ENCODE measurements at places on chromosomes 16 and 17.

- no peak for DNase-seq
Observed at GRCh38 chr16:22053921-22054341, 38.4 kb upstream of the VWA3A start.

DNA sequence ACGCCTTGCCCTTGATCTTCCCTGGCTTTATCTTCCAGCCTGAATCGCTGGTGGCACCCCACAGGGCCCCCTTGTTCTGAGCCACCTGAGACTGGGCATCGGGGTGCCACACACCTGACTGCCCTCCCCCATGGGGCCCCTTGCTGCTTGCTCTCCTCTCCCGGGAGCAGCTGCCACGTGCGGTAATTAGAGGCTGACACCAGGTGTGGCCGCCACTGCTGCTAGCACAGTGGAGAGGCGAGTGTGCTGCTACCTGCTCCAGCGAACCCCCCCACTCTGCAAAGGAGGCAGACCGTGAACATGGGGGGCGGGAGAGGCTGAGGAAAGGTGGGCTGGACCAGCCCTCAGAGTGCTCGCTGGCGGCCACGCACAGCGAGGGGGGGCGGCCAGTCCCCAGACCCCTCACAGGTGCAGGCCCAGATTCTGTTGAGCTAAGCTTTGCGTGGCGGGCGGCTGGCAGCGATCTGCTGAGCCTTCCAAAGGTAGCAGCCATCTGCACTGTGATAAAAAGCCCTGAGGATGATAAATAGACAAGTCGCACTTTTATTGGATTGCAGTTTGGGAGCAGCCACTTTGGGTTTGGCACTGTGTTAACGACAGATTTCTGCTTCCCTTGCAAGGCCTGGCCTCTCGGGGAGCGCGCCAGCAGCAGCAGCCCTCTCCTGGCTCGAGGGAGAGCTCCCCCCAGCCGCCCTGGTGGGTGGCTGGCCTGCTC lies 167.9 kb upstream of the GSE1 start:
- no peak for DNase-seq

- no peak for DNase-seq
Observed at GRCh38 chr17:66230922-66231591, 1.8 kb upstream of the APOH start.

DNA sequence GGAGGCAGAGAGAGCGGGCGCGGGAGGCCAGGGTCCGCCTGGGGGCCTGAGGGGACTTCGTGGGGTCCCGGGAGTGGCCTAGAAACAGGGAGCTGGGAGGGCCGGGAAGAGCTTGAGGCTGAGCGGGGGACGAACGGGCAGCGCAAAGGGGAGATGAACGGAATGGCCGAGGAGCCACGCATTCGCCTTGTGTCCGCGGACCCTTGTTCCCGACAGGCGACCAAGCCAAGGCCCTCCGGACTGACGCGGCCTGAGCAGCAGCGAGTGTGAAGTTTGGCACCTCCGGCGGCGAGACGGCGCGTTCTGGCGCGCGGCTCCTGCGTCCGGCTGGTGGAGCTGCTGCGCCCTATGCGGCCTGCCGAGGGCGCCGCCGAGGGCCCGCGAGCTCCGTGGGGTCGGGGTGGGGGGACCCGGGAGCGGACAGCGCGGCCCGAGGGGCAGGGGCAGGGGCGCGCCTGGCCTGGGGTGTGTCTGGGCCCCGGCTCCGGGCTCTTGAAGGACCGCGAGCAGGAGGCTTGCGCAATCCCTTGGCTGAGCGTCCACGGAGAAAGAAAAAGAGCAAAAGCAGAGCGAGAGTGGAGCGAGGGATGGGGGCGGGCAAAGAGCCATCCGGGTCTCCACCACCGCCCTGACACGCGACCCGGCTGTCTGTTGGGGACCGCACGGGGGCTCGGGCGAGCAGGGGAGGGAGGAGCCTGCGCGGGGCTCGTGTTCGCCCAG lies 1.2 kb upstream of the CBX4 start:
- DNase-seq: no peak

DNA sequence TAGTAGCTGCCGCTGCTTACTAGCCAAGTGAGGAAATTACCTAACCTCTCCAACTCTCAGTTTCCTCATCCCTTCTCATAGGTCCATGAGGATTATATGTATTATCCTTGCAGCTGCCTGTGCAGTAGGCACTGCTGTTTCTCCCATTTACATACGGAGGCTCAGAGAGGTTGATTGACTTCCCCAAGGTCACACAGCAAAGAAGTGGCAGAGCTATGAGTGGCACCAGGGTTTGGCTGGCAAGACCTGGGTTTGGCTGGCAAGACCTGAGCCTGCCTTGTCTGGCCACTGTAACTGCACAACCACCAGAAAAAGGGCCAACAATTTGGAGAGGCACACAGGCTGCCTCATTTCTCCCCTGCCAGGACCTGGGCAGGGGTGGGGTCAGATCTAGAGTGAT lies 2.5 kb upstream of the NDRG4 start:
- no peak for DNase-seq

GRCh38 chr16:2324296-2324859 lies 16.1 kb downstream of the ABCA3 start:
- no peak for DNase-seq

DNA sequence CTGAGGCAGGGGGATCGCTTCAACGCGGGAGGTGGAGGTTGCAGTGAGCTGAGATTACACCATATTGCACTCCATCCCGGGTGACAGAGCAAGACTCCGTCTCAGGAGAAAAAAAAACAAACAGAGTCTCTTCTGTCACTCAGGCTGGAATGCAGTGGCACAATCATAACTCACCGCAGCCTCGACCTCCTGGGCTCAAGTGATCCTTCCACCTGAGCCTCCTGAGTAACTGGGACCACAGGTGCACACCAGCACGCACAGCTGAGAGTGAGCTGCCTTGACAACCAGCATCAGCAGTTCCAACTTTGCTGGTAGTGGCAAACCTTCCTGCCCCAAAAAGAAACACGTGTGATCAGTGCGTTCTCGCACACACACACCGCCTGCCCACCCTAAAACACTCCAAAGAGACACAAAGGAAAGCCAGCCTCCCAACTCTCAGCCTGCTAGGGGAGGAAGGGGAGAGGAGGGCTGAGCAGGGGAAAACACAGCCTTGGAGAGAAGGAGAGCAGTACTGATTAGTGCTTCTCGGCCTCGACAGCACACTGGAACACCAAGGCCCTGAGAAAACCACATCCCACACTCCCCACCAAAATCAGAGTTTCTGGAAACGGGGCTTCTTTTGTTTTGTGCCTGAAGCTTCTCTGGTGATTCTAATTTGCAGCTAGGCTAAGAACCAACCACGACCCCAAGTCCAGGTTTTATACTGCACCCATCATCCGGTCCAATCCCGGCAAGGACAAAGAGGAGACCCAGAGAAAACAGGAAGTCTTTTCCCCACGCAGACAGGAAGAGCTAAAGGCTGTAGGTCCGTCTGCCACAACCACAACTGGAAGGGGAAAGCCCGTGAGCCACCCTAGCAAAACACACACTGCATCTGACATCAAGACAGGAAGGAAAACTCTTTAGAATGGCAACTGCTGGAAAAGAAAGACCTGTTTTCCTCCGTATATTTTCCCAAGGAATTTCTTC lies 28.8 kb downstream of the ZCCHC14 start:
- DNase-seq: no peak

DNA sequence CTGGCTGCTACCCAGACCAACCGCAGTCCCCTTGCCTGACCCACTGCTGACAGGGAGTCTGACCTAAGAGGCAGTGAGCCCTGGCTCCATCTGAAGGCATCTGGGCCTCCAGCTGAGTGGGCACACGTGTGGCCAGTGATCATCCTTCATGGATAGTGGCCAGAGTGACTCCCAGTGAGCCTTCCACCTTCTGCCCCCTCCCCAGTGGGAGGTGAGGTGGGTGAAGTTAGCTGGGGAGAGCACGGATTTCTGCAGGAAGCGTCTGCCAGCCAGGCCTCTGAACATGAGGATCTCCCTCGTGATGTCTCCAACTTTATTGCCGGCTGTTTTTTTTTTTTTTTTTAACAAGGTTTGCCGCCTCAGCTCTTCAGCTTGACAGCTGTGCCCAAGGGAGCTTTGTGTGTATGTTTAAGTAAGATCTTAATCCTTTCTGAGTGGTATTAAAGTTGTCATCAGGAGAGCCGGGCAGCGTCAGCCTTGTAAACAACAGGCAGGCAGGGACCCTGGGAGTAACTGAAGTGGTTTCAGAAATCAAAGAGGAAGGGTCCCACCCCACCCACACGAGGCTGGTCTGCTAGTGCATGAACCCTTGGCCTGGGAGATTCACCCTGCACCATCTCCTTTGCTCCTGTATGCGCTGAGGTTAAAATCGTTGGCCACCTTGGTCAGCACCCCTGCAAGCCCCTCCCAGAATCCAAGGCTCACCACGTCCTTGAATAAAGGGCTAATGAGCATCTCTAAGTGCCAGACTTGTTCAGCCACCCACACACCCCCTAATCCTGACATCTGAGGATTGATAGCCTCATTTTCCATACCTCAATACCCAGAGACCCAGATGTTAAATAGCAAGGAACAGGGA lies 33.3 kb downstream of the RHBDL3 start:
- DNase-seq: no peak

GRCh38 chr17:7175330-7175733 lies 3.8 kb downstream of the ASGR1 start:
- DNase-seq: no peak
